Occipital lobe (tissue), 3 donors: ENCODE measurements at places on chromosomes 4 and X.

DNA sequence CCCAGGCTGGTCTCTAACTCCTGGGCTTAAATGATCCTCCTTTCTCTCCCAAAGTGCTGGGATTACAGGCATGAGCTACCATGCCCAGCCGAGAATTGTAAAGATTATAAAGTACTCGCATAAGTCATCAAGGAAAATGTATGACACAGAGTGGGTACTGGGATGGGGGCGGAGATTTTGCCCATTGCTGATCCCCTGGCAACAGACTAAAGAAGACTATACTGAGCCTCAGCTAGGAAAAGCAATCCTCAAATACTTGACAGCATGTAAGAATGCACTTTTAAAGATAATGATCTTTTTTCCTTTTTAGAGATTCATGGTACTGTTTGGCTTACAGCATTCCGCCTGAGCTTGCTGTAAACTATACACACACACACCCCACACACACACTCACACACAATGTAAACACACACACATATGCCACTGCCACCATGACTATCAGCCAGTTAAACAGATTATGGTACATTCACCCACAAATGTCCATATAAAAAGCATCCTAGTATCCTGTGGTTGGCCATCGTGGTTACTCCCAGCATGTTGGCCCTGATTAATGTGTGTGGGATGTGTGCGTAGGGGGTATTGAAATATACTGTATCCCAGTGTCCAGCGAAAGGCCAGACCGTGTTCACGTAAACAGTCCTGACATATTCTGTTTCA, 113.0 kb downstream of the AMELX start:
- DNase-seq, result no peak

- no peak for DNase-seq
These were observed 511.3 kb upstream of the PCDH7 start for GRCh38 chr4:30208731-30209435.

GRCh38 chr4:76570141-76570973, 135.3 kb downstream of the SHROOM3 start:
- DNase-seq, result no peak

DNA sequence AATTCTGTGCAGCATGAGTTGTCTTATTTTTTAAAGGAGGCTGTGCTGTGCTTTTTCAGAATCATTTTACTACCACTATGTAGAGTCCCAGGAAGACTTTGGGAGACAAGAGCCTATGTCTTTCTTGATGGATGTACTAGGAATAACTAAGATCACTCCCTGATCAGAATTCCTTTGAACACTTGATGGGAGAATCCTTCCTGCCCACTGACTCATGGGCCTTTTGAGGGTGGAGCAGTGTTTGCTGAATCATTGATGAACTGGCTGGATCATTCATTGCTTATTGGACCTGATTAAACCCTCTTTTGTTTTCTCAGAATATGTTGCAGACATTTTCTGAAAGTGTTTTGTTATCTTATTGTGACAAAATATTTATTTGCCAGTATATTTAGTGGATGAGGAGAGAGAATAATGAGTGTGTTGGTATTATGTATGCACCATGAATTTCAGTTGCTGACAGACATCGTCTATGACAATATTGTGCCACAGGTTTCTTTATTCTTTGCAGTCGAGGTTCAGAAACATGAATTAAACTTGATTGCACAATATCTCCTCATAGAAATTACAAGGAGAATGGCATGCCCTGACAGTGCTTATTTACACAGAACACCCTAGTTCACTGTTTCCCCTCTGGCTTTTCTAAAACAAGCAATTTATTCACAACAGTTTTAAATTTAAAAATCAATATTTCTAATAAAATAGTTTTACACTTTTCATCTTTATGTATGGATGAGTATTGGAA, 36.3 kb downstream of the POU4F2 start:
- DNase-seq, result no peak

DNA sequence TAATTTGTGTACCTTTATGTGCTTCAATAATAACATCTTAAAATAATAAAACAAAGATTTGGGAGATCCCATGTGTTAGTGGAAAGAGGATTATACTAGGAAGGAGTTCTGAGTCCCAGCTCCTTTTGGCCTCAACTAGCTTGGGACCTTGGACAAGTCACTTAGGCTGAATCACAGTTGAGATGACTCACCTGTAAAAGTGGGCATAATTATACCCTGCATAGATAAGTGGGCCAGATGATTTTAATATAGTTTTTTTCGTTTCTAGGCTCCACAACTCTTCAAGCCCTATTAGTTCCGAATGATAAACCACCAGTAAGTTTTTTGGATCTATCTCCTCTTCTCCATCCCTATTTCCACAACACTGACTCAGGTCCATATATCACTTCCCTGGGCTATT, 131.8 kb downstream of the ENOX2 start:
- DNase-seq, result no peak

DNA sequence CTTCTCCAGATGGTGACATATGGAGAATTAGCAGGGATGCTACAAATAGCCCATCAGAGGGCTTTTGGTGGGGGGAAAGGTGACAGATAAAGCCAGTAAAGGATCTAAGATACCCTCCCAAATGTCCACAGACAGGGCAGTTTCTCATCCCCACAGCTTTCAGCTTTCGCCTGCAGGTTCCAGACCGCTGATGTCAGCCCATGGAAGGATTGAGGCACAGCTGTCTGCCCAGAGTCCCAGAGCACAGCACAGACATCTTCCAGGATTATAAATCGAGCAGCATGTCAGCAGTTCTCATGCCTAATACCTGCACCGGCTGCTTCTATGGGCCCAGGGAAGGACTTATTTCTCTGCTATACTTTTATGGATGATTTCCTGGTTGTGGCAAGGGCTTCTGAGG, 96.7 kb upstream of the MXRA5 start:
- DNase-seq, result no peak

- no peak for DNase-seq
These were observed 573.2 kb downstream of the CENPC start for GRCh38 chr4:66972087-66972486.

DNA sequence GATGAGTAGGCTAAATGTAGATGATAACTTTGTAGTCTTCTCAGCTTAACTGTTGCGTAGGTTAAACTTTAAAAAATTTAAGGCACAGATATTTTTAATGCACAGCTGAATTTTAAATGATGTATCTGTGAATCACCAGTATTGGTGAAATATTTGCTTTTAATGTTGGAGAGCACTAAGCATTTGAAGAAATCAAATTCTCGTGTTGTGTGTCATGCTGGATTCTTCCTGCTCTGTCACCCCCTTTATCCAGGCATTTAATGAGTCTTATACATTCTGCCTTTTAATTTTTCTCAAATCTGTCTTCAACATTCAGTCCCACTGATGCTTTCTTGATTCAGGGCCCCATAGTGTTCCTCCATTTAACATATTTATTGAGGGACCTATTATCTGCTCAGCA, 76.7 kb downstream of the SLC4A4 start:
- no peak for DNase-seq

- DNase-seq, result no peak
These were observed 85.8 kb downstream of the CXXC4 start for GRCh38 chr4:104408878-104409277.

DNA sequence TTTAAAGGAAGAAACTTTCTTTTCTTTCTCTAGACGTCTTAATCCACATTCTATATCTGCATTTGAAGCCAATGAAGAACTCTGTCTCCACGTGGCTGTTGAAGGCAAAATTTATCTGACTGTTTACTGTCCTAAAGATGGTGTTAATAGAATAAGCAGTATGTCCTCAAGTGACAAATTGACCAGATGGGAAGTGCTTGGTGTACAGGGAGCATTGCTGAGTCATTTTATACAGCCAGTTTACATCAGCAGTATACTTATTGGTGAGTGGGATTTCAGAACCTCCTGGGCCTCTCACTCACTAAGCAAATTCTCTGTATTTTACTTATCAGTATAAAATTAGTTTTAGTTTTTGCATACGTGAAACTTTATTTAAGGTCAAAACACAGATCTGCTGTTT, 33.7 kb downstream of the ADAD1 start:
- no peak for DNase-seq
